ENCODE measurements at places on chromosomes 7 and 10.

DNA sequence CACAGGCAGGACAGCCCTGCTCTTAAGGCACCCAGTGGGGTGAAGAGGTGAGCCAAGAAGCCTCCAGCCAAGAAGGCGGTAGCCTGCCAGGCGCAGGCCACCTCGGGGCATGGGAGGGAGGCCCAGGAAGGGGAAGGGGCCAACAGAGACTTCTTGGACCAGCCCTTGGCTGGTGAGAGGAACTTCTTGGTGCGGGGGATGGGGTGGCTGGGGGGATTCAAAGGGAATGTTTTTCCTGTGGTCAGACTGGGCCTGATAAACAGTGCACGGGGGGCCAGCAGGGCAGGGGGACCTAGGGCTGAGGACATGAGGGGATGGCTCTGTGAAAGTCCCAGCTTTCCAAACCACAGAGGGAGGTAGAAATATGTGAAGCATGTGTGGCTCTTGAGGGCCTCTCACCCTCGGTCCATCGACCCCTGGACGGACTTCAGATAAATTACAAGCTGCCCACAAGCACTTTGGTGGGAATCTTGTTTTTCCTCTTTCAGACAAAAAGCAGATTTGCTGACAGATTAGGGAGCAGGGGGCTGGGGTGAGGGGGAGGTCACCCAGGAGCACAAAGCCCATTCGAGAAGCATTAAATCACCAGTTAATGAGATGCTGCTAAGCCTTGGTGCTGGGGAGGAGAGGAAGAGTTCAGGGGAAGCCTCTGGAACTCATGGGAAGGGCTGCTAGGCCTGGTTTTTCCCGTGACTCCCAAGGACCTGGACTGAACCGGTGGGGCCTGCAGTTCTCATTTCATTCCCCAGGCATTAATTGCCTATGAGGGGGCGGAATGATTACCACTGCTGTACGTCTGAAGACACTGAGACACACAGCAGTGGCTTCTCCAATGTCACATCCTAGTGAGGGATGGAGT lies 11.3 kb downstream of the CRYGN start:
- no peak for DNase-seq

- DNase-seq = no peak
Observed at GRCh38 chr10:86594535-86594934, 59.8 kb upstream of the OPN4 start.

DNA sequence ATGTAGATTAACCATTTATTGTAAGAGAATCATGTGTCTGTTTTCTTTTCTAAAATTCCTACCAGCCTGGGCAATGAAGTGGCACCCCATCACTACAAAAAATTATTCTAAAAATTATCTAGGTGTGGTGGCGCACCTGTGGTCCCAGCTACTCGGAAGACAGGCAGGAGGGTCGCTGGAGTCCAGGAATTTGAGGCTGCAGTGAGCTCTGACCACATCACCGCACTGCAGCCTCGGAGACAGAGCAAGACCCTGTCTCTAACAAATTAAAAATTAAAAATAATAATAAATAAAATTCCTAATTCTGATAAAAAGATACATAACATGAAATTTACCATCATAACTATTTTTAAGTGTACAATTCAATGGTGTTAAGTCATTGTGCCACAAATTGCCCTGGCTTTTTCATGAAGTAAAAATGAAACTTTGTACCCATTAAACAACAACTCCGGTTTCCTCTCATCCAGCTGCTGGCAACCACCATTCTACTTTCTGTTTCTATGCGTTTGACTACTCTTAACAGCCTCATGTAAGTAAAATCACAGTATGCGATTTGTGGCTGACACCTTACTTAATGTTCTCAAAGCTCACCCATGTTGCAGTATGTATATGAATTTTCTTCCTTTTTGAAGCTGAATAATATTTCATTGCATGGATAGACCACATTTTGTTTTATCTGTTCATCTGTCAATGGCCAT lies 20.6 kb upstream of the USP6NL start:
- DNase-seq = no peak

DNA sequence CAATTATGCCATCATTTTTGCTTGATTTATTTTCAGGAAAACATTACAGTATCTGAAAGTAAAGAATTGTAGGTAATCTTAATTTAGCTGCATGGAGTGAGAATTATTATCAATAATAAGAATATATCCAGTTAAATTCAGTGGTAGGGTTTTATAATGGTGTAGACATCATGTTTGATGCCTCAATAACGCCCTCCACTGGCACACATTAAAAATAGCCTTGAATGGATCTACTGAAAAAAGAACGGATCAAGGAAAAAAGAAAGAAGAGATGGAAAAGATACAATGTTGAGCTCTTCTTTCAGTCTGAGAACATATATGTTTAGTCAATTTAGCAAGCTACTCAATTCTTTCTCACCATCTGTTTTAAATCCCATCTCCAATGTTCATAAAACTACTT lies 319.2 kb downstream of the CDC14C start:
- DNase-seq = no peak

DNA sequence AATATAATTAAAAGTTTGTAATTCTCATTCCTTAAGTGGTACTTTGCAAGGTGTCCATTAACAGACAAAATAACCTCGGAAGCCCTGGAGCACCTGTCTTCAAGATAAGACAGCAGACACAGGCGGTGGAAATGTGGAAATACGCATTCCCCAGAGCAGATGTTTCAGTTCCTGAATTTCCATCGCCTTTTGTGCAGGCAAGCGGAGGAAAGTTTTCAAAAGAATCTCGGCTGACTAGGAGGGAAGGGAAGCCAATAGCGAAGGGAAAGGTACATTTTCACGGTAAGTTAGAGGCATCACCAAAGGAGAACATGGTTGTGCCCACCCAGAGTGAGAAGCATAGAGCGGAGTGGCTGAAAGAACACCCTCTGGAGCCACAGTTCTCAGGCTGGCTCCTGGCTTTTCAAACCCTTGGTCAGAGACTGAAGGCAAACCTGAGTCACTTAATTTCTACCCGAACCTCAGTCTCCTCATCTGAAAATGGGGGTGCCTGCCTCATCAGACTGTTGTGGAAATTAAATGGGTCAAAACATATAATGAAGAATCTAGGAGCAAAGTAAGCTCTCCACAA lies 13.6 kb downstream of the CPA1 start:
- DNase-seq = peak; percentile 91

DNA sequence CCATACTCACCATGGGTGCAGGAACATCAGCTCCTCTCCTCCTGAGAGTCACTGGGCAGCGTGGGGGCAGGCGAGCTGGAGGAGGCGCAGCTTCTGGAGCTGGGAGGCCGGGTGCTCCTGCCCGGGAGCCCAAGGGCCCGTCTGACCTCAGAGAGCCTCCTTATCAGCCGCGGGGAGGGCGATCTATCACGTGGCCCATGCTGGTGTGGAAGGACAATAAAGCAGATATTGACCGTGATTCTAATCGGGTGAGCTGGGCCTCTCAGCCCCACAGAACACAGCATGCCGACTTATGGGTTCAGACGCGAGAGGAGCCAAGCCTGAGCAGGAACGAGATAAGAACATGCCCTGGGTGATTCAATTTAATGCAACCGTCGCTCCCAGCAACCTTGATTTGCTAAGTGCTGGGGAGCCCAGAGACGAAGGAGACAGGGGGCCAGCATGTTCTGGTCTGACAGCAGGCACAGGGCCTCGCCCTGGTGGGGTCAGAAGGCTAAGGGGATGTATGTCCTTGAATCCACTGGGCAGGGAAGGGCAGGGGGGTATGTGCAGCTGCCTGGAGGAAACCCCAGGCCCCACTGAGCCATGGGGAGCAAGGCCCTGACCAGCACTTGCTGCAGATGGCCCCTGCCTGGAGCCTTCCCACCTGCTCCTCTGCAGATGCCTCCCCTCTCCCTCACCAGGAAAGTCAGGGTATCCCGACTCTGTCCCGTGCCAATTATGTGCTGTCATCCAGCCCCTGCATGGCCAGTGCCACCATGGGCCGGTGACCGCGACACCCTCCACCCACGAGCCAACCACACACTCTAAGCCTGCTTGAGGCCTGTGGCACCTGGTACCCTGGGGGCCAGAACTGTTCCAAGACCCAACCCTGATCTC lies 95.3 kb upstream of the RET start:
- DNase-seq = no peak

- no peak for DNase-seq
Observed at GRCh38 chr7:117278040-117278439, 44.8 kb downstream of the WNT2 start.

GRCh38 chr7:102916881-102917280 lies 4.1 kb downstream of the LRRC17 start:
- DNase-seq = no peak

DNA sequence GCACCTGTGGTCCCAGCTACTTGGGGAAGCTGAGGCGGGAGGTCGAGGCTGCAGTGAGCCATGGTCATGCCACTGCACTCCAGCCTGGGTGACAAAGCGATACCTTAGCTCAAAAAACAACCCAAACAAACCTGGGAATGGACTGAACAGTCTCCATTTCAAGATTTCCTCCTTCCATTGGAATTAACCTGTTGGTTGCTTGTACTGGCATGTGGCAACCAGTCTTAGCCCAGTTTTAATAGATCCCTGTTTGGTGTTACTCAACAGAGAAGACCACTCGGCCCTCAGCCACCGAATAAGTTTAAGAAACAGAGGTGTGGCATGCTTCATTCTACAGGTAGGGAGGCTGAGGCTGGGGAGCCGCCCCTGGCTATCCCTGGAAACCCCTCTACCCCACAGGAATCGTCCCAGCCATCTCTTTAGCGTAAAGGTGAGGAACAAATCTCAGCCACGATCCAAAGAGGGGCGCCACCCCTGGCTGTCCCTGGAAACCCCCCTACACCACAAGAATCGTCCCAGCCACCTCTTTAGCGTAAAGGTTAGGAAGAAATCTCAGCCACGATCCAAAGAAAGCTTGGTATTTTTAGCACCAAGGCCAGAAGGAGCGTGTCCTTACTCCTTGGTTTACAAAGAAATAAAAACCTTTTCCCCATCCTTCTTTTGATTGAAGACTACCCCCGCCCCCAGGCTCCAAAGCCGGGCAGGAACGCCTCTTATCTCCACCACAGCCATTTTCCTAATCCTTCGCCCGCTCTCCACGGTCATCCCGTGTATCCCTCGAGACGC lies 861 bp upstream of the TSPAN14 start:
- DNase-seq = no peak

GRCh38 chr7:2880874-2881533 lies 36.9 kb upstream of the GNA12 start:
- no peak for DNase-seq

DNA sequence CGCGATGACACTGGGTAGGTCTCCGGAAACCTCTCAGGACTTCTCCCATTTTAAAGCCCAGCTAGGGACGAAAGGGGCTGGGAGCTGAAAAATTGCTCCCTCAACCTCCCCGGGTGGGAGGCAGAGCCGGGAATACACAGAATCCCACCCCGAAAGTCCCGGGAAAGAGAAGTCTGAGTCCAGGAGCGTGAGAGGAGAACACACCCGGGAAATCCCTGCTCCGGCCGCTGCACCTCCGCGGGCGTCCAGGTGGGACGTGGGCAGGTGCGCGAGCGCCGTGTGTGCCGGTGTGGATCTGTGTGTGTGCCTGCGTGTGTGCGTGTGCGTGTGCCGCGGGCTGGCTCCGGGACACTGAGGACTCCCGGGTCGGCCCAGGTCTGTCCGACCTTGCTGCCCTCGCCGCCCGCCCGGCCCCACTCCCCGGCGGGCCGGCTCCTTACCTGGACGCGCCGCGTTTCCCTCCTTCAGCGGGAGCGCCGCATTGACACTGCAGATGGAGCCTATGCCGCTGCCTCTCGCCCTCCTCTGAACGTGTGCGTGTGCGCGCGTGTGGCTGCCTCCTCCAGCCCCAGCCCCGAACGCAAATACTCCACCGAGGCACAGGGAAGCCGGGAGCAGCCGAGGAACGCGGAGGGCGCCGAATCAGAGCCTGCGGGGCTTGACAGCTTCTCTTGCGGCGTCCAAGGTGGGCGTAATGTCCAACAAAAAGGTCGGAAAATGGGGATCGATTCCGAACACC lies at the start of gene PLXNA4:
PLXNA4 (minus strand) TSS at position 489 of the 739 bp plus-strand sequence. CDS start 67,777 bp downstream, outside the sequence.
- DNase-seq = peak; percentile 18

GRCh38 chr10:69516796-69517195 lies 56.4 kb downstream of the NEUROG3 start:
- no peak for DNase-seq

- no peak for DNase-seq
Observed at GRCh38 chr7:118033273-118033672, 150.7 kb upstream of the LSM8 start.

- DNase-seq = peak; percentile 16
Observed at GRCh38 chr7:94511718-94512117, 2.1 kb downstream of the CASD1 start.

DNA sequence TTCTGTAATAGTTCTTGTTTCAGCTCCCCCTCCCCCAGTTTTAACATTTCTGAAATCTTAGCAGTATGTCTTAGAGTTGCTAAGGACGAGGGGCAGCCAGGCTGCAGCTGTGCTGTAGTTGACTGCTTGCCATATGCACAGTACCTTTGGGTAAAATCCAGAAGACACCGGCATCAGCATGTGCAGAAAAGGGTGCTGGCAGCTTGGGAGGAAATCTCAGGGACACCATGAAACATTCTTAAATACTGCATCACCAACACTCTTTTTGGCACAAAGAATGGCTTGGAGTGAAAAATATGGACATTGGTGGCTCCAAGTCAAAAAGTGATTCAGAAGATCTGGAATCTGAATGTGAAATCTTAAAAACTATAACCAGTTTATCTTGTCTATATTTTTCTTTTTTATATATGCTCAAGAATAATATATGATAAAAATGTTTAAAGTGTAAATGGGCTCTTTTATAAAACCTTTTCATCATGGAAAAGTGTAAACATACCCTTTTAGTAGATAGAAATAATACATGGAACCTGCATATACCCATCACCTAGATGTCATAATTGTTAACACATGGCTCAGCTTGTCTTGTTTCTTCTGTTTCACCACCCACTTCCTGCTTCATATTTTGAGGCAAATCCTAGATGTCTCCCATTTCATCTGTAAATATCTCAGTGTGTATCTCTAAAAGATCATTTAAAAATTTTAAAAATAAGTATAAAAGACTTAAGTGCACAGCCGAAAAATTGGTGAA lies 34.4 kb upstream of the ARMS2 start:
- no peak for DNase-seq
